Hair follicle dermal papilla cell (primary cell): ENCODE measurements at places on chromosomes 3 and 15. TPM values are rescaled to one million over a fixed set of nuclear protein-coding genes. Genes with fewer than 3 reads are reported as not detected.

ITGB5 gene
- total RNA-seq, result 403 and 435 TPM in 2 replicates

UPK1B gene
- not detected in 2 replicates for total RNA-seq

IQGAP1 gene
- total RNA-seq, result 233 and 273 TPM in 2 replicates

ZNF662 gene
- 4.3 and 6.7 TPM in 2 replicates for total RNA-seq

BHLHE40 gene
- 65.8 and 71.2 TPM in 2 replicates for total RNA-seq

SOX14 gene
- not detected in 2 replicates for total RNA-seq

RBP2 gene
- total RNA-seq, result not detected in 2 replicates

GOLGA8G gene
- under 0.01 TPM in 1 of 2 replicates, not detected in the other for total RNA-seq
